DMS53 (cell line): ENCODE measurements at places on chromosomes 3 and 15.

GRCh38 chr15:67179411-67179995 lies 75.0 kb downstream of the AAGAB start:
- no peak for DNase-seq

GRCh38 chr3:171458071-171458863 lies 1.9 kb downstream of the TNIK start:
- DNase-seq = no peak

DNA sequence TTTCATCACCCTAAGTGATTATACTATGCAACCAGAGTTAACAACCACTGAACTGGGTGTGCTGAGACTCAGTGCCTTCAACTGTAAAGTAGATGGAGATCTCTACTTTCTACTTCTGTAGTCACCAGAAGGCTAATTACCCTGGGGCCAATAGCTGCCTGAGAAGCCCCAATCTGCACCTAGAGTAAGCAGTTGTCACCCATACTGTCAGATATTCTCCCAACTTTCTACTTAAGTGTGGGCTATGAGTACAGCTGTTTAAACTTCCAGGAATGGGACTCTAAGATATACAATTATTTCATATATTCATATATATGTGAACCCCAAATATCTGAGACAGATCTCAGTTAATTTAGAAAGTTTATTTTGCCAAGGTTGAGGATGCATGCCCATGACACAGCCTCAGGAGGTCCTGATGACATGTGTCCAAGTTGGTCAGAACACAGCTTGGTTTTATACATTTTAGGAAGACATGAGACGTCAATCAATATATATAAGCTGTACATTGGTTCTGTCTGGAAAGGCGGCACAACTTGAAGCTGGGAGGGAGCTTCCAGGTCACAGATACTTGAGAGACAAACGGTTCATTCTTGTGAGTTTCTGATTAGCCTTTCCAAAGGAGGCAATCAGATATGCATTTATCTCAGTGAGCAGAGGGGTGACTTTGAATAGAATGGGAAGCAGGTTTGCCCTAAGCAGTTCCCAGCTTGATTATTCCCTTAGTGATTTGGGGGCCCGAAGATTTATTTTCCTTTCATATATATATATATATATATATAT lies 41.9 kb downstream of the CCNL1 start:
- no peak for DNase-seq

- no peak for DNase-seq
Observed at GRCh38 chr3:14907043-14907966, 40.1 kb upstream of the NR2C2 start.

DNA sequence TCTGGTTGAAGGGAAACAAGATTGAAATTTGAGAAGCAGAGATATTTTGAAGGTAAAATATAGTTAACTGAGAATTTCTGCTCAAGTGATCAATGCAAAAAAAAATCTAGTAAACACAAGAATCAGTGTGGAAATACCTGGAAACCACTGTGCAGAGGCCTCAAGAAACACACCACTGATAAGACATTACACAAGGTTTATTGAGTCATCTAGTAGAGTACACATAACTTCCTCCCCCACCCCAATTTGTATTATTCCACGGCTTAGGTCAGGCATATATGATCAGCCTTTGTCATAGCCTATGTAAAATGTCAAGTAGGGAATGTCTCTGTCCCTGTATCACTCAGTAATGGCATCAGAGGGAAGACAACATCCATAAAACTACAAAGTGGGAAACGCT lies 447.8 kb upstream of the BCHE start:
- no peak for DNase-seq
